ENCODE measurements at places on chromosomes 3 and 15. TPM values are rescaled to one million over a fixed set of nuclear protein-coding genes. Genes with fewer than 3 reads are reported as not detected.

DNA sequence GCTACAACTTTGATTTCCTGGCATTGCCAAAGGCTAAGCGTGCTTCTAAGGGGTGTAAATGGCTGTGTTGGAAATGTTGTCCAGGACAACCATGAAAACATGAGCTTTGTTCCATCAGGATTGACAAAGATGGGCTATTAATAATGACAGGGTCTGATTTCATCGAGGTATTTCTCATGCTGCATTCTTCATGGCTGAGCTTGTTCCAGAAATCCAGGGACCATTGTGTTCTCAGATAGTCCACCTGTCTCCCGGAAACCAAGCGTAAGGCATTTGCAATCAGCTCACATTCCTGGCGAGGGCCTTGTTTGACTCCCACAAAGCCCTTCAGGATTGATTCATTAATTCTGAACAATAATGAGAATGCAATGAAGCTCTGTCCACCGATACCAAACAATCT lies 111.3 kb downstream of the CD47 start:
- no peaks in the 10 kb centered on the region for H3K27me3 ChIP-seq
- no peak for DNase-seq
- no peak overlapping the region for H3K27ac ChIP-seq
- H3K36me3 ChIP-seq: no peaks in the 10 kb centered on the region
- H3K4me3 ChIP-seq: no peak overlapping the region

DNA sequence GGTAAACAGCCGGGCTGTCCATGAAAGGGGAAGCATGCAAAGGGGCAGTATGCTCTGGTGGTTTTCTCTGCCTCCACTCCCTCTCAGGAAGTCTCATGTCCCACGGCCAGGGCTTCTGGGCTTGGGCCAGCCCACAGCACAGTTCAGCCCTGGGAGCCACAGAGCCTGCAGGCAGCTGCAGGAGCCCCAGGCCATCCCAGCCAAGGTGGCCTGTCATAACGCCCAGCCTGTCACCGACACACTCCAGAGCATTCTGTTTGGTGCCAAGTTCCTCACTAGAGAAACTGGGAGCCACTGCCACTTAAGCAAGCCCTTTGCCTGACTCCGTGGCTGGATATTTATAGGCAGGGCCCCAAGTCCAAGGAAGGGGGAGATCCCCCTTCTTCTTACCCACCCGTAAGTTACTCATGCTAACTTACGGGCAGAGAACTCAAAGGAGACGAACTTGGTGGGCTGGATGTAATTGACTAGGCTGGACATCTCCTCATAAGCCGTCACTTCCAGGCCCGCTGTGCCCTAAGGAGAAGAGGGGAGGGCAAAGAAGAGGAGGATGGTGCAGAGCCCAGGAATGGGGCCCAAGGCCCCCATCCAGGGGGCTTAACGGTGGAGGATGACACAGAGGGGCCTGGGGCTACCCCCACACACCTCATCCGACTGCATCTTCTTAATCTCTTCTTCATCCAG lies 11.7 kb downstream of the PLCB2 start:
- H3K27ac ChIP-seq: no peak overlapping the region
- H3K36me3 ChIP-seq: no peaks in the 10 kb centered on the region
- H3K4me1 ChIP-seq: peaks cover 4% of the 10 kb centered on the region
- no peak overlapping the region for H3K4me3 ChIP-seq
- DNase-seq: no peak
- no peaks in the 10 kb centered on the region for H3K27me3 ChIP-seq

GRCh38 chr3:164419220-164419619 lies 659.1 kb downstream of the SI start:
- H3K4me1 ChIP-seq: no peaks in the 10 kb centered on the region
- H3K27me3 ChIP-seq: no peaks in the 10 kb centered on the region
- no peak overlapping the region for H3K27ac ChIP-seq
- DNase-seq: no peak
- no peaks in the 10 kb centered on the region for H3K36me3 ChIP-seq
- H3K4me3 ChIP-seq: no peak overlapping the region

- no peak overlapping the region for H3K4me3 ChIP-seq
- H3K36me3 ChIP-seq: no peaks in the 10 kb centered on the region
- H3K27ac ChIP-seq: no peak overlapping the region
- DNase-seq: no peak
These were observed 12.8 kb downstream of the LRRC28 start for GRCh38 chr15:99264125-99264524.

- no peaks in the 10 kb centered on the region for H3K27me3 ChIP-seq
- DNase-seq: no peak
- no peaks in the 10 kb centered on the region for H3K4me1 ChIP-seq
- H3K36me3 ChIP-seq: no peaks in the 10 kb centered on the region
These were observed 175.6 kb downstream of the GREM1 start for GRCh38 chr15:32893421-32893820.

Gene GOLGA6L7
- total RNA-seq: 13.6 TPM

Gene SHF
- total RNA-seq: 12.7 TPM
